ENCODE measurements at places on chromosomes 13 and 19.

DNA sequence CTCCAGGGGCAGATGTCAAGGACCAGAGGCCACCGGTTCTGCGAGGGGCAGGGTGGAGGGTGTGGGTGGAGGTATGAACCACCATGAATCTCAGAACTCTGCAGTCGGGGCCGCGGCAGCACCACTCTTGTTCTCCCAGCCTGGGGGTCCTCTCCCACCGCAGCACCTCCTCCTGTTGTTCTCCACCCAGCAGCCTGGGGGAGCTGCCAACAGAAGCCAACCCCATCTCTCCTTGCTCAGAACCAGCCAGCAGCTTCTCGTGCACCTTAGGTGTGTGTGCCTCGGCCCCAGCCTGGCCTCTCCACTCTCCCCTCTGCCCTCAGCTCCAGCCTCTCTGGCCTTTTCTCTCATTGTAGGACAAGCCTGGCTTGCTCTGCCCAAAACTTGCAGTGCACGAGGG, 31.9 kb upstream of the CCNE1 start:
- DNase-seq = no peak

GRCh38 chr13:33109801-33110200, 93.6 kb downstream of the KL start:
- DNase-seq = peak; percentile 46

- no peak for DNase-seq
Measured at GRCh38 chr19:28297036-28297435, 915.9 kb downstream of the UQCRFS1 start.

DNA sequence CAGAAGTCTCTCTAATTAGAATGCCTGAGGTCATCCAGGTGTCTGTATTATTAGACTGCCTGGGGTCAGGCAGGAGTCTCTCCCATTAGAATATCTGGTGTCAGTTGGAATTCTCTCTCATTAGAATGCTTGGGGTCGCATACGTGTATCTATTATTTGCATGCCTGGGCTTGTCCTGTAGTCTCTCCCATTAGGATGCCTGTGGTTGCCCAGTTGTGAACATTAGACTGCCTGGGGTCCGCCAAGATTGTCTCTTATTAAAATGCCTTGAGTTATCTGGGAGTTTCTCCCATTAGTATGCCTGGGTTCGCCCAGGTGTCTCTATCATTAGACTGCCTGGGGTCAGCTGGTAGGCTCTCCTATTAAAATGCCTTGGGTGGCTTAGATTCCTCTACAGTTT, 1494.7 kb downstream of the UQCRFS1 start:
- no peak for DNase-seq

DNA sequence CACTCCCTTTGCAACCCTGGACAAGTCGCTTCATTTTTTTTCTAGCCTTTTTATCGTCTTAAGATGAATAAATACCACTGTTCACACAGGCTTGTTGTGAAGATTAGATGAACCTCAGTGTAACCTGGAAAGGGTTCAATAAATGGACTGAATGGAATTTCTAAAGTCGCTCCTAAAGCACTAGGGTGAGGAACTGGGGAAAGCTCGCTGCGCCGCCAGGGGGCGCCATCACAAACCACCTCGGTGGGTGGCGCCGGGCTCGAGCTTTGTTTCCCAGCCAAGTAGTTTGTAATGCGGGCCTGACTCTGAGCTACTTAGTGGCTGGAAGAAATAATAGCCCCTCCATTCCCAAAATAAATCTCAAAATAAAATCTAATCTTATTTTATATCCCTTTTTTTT, 2.2 kb upstream of the CEACAM6 start:
- DNase-seq = peak; percentile 71

DNA sequence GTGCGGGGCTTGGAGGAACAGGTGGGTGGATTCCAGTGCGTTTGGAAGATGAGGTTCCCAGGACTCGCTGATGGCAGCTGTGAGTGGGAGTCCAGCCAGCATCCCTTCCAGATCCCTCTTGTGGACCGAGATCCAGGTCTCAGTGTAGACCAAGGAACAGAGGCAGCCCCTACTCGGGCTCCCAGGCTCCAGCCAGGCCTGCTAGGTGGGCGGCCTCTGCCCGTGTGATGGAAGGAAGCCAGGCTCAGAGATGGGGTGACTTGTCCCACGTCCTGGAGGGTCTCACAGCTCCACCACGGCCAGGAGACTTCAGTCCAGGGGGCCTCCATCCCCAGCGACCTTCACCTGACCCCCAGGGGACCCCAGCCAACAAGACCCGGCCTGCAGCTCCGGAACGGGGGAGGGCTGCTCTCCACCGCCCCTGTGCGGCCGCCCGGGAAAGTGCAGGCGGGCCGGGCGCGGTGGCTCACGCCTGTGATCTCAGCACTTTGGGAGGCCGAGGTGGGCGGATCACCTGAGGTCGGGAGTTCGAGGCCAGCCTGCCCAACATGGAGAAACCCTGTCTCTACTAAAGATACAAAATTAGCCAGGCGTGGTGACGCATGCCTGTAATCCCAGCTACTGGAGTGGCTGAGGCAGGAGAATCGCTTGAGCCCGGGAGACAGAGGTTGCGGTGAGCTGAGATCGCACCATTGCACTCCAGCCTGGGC, 729 bp upstream of the MADCAM1 start:
- peak; percentile 58 for DNase-seq

GRCh38 chr19:11848594-11849469, at the start of gene ZNF439:
ZNF439 (plus strand) TSS chr19:11848726; CDS start chr19:11848868, 142 bp downstream.
- DNase-seq = peak; percentile 94

DNA sequence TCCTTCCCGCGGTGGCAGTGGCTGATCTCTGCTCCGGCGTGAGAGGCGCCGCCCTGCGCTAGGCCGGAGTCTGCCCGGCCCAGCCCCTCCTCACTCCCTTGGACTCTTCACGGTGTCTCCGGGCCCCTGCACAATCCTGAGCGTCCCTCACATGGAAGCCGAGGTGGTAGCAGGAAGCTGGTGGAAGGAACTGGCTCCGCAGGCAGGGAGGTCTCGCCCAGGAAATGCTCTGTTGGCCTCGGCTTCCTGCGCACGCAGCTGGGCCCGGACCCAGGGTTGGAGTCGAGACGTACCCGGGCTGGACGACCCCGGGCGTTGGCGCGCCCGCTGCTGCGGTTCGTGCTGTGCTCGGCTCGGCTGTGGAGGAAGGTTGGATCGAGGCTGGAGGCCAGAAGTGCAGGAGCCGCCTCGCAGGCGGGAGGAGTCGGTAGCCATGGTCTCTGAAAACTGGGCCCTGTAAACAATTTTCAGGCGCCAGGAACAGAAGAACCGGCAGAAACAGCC, 46.3 kb downstream of the ZNF724 start:
- DNase-seq = no peak

Measured in BE2C (cell line).